ENCODE measurements at places on chromosomes 13 and 19. TPM values are rescaled to one million over a fixed set of nuclear protein-coding genes. Genes with fewer than 3 reads are reported as not detected.

FFAR1 gene
- not detected for total RNA-seq

SCN1B gene
- total RNA-seq: 3.0 TPM

DNA sequence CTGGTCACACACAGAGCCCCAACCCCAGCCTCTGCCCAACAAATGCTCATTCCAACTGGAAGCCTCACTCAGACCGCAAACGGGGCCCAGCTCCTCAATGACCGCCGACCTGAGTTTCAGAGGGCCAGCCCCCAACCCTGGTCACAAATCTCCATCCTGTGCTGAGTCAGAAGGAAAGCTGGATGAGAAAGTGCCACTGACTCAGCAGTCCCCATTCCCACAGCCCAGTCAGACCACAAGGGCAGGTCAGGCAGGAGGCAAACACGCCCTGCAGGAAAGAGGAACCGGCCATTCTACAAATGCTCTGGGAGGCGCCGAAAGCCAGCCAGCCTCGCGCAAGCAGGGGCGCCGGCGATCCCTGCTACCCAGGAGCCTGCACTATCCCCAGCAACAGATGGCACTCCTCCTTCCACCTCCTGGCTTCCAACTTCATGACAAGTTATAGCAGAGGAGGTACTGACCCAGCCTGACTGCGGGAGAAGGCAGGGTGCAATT lies 14.1 kb upstream of the PRKD2 start:
- DNase-seq: peak; percentile 96
- H3K27me3 ChIP-seq: no peaks in the 10 kb centered on the region
- H3K4me3 ChIP-seq: peak overlapping the region; percentile 25
- H3K36me3 ChIP-seq: peaks cover 16% of the 10 kb centered on the region
- peaks cover 46% of the 10 kb centered on the region for H3K4me1 ChIP-seq
- H3K27ac ChIP-seq: peak overlapping the region; percentile 72

DNA sequence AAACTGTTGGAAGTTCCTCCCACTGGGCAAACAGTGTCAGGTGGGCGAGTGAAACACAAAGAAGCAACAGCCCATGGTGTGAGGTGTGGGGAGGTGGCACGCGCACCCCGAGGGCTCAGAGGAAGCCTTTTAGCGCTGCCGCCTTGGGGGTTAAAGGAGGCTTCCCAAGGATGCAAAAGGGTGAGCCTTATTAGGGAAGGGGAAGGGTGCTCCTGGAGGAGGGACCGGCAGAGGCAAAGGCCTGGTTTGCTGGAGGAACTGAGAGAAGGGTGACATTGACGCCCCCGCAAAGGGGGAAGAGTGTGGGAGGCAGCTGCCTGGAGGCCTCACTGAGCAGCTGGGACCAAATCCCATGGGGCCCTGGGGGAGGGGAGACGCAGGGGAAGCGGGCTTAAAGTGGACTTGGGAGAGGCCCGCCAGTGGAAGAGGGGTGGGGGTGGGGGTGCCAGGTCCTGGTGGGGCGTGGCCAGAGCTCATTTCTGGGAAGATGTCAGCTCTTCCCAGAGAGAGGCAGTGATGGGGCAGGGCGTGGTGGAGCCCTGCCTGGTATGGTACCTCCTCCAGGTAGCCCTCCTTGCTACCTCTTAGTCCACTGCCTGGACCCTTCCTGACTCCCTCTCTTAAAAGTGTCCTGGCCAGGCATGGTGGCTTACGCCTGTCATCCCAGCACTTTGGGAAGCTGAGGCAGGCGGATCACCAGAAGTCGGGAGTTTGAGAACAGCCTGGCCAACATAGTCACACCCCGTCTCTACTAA lies 12.0 kb upstream of the FCHO1 start:
- no peak overlapping the region for H3K27ac ChIP-seq
- H3K36me3 ChIP-seq: peaks cover 5% of the 10 kb centered on the region
- H3K4me3 ChIP-seq: no peak overlapping the region
- peaks cover 5% of the 10 kb centered on the region for H3K4me1 ChIP-seq

DNA sequence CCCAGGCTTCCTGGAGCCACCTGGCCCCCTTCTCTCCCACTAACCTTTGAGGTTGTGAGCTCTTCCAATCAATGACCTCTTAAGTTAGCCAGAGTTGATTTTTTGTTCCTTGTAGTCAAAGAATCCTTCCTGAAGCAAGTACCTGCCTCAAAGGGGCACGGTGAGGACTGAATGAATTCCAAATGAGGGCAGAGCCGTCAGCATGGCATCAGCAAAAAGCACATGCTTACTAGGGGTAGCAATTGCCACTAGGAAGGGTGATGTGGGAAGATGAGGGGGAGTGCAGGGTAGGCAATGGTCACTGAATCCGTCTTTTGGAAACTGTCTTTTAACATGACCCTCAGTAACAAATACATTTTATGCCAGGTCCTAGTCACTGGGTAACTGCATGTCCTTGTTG lies 15.6 kb upstream of the DHRS12 start:
- no peak overlapping the region for H3K4me3 ChIP-seq
- H3K27me3 ChIP-seq: peaks cover 58% of the 10 kb centered on the region
- no peak overlapping the region for H3K27ac ChIP-seq

DNA sequence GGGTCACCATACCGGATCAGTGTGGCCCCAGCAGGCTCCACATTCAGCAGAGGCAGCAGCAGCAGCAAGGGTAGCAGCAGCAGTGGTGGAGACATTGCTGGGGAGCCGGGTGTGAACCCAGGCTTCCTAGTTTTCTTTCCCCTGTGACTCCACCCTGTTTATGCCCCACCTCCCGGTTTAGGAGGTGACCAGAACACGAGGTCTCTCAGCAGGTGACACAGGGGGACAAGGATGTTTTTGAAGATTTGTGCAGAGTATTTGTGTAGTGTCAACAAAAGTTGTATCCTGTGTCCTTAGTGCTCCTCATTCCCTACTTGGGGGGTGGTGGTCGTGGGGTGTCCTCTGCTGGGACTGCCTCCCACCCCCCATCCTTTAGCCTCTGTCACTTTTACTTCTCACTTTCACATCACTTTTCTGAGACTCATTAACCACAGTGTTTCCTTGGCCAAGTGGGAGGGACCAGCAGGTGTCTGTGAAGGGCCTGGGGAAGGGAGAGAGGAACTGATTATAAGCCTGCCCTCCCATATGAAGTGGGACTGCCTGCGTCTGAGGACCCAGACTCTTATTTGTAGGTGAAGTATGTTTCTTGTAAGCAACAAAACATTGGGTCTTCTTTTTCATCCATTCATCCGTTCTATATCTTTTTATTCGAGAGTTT lies 15.6 kb upstream of the KCNC3 start:
- H3K4me1 ChIP-seq: no peaks in the 10 kb centered on the region
- H3K27me3 ChIP-seq: no peaks in the 10 kb centered on the region
- no peaks in the 10 kb centered on the region for H3K36me3 ChIP-seq
- DNase-seq: no peak
- no peak overlapping the region for H3K27ac ChIP-seq
